ENCODE measurements at places on chromosomes 13 and 19.
A peak's percentile ranks its signal among the peaks of the same experiment; 100 is the strongest.

- no peak for DNase-seq
Measured at GRCh38 chr13:114264886-114265611, 16.4 kb upstream of the UPF3A start.

DNA sequence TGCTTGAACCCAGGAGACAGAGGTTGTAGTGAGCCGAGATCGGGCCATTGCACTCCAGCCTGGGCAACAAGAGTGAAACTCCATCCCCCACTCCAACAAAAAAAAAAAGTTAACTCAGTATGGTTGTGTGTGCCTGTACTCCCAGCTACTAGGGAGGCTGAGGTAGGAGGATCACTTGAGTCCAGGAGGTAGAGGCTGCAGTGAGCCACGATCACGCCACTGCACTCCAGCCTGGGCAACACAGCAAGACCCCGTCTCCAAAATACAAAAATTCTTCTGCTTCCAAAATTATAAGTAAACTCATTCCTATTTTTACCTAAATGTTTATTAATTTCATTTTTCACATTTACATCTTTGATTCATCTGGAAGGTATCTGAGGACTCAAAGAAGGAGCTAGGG, 14.4 kb downstream of the PNMA8A start:
- no peak for DNase-seq

- no peak for DNase-seq
Measured at GRCh38 chr19:41616792-41617621, 9.9 kb downstream of the CEACAM4 start.

DNA sequence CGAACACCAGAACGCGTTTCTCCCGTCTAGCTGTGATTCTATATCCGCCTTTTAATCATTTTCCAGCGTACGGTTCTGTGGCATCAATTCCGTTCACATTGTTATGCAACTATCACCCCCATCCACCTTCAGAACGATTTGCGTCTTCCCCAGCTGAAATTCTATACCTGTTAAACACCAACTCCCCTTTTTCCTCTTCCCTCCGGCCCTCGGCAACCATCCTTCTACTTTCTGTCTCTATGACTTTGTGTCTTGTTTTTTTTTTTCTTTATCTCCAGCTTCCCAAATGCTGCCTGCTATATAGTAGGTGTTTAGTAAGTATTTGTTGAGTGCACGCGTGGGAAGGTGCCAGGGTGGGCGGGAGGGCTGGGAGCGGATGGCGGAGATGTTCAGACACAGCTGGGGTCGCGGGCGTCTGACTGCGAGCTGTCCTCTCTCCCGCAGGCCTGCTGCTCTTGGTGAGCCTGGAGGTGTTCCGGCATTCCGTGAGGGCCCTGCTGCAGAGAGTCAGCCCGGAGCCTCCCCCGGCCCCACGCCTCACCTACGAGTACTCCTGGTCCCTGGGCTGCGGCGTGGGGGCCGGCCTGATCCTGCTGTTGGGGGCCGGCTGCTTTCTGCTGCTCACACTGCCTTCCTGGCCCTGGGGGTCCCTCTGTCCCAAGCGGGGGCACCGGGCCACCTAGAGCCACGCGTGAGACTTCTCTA, 20.2 kb downstream of the CACNG6 start:
- no peak for DNase-seq

DNA sequence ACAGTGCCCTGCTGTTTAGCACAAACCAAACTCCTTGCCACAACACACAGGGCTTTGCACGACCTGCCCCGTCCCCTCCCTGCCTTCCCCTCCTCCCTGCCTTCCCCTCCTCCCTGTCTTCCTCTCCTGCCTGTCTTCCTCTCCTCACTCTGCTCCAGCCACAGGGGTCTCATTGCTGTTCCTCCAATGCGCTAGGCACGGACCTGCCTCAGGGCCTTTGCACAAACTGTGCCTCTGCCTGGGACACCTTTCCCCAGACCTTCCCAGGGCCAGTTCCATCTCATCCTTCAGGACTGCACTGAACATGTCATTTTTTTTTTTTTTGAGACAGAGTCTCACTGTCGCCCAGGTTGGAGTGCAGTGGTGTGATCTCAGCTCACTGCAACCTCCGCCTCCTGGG, 1.8 kb upstream of the CREB3L3 start:
- no peak for DNase-seq

- peak; percentile 86 for DNase-seq
Measured at GRCh38 chr19:46717034-46717715, at the start of gene PRKD2. PRKD2 (minus strand) TSS chr19:46717114; CDS start chr19:46716370, 744 bp downstream.

GRCh38 chr13:33571618-33572017, 246.3 kb upstream of the RFC3 start:
- no peak for DNase-seq

DNA sequence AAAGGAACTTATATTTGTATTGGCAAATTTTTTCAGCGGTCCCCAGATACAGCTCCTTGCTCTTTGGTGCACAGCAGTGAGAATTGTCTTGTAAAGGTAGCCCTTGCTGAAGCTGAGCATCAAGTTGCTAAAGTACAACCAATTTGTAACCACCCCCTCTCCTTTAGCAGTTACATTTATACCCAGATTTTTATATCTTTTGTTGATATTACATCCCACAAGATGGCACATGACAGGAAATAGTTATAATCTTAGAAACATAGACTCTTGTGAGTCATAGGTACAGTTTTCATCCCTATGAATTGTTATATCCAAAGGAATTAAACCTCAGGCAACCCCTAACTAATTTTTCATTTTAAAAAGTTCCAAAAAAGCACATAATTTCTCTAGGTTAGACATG, 523.0 kb upstream of the SLITRK1 start:
- no peak for DNase-seq

DNA sequence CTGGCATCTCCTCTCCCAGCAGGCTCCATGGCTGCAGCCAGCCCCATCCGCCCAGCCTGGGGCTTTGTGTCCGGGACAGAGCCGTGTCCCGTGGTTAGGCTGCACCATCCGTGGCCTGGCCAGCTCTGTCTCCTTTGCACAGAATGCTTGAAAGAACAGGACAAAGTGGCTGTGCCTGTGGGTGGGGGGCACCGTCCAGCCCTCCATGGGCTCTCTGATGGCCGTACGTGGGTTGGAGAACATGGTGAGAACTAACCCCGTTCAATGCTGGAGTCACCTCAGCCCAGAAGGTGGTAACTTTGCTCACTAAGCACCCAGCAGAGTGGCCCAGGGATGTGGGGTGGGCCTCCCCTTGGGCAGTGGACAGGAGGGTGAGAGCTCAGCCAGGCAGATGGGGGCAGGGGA, 2.8 kb downstream of the RPS15 start:
- DNase-seq, result no peak

DNA sequence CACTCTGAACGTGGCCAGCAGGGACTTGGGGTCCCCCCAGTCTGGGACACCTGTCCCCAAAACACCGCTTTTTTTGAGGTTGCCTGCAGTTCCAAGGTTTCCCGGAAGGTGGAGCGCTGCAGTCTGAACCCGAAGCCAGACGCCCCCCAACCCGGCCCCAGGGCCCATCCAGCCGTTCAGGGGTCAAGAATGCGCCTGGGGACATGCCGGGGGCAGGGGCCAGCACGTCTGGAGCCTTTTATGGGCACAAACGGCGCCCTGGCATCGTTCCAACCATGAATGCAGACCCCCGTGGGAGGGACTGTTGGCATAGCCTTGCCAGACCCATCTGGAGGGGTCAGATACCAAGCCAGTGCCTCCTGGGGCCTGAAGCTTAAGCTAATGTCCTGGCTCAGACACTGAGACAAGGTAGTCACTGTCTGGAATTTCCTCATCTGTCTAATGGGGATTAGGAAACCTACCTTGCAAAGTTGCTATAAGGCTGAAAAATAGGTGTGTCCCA, 6.9 kb downstream of the S1PR5 start:
- no peak for DNase-seq

DNA sequence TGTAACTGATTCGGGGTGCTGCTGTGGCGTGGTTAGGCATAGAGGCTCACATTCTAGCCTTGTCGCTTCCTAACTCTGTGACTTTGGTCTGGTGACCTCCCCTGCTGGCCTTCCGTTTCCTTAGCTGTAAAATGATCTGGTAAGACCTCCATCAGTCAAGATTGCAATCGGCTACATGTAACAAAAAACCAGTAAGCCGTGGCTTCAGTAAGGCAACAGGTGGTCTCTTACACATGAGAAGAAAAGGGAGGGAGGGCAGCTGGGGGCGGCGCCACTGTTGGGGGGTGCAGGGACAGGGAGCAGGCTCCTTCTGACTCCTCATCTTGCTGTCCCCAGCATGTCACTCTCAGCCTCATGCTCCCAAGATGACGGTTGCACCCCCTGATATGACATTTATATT, 148.0 kb downstream of the SIPA1L3 start:
- DNase-seq, result no peak

DNA sequence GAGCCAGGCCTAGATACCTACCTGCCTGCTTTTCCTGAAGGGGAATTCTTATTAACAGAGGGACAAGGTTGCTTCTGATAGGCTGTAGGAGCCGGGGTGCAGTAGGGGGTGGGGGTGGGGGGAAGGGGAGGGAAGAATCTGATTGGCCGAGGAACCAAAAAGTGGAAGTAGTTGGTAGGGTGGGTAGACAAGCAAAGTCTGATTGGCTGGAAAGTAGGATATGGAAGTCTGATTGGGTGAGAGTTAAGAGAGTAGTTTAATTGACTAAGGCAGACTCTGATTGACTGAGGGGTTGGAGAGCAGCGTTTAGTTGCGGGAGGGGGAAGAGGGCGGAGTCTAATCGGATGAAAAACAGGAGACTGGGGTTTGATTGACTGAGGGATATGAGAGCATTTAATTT, 9.4 kb upstream of the CYP4F22 start:
- no peak for DNase-seq

- no peak for DNase-seq
Measured at GRCh38 chr13:69264362-69265334, 843.0 kb upstream of the ATXN8OS start.

DNA sequence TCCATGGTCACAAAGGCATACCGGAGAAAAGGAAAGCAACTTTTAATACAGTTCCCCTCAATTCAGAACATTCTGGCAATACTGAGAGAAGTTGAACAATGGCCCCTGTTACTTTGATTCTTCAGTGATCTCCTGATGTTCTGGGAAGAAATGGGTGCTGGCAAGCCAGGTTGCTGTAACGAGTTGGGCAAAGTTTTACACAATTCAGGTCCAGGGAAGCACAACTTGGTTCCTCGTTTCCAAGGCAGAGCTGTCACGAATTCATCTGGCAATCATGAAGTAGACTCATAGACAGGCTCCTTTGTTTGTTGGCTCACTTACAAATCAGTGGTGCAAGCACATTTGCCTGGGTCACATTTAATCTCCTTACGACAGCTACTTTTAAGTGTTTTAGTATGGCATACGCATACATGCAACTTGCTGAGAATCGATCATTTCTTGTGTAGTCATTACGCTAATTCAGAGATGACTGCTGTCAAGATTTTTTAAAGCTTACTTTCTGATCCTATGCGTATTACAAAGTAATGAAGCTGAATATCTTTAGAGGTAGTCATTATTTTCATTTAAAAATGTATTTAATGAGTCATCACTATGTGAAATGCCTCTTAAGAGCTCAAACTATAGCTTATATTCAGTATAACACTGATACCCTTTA, 174.7 kb downstream of the GPC5 start:
- peak; percentile 7 for DNase-seq

GRCh38 chr19:56919308-56919995, 78.9 kb upstream of the PEG3 start:
- DNase-seq, result no peak
